NCI-H1417 treated with DMSO at 0.1 percent for 48 hours (cell line): ENCODE measurements at places on chromosomes 16 and 17.

DNA sequence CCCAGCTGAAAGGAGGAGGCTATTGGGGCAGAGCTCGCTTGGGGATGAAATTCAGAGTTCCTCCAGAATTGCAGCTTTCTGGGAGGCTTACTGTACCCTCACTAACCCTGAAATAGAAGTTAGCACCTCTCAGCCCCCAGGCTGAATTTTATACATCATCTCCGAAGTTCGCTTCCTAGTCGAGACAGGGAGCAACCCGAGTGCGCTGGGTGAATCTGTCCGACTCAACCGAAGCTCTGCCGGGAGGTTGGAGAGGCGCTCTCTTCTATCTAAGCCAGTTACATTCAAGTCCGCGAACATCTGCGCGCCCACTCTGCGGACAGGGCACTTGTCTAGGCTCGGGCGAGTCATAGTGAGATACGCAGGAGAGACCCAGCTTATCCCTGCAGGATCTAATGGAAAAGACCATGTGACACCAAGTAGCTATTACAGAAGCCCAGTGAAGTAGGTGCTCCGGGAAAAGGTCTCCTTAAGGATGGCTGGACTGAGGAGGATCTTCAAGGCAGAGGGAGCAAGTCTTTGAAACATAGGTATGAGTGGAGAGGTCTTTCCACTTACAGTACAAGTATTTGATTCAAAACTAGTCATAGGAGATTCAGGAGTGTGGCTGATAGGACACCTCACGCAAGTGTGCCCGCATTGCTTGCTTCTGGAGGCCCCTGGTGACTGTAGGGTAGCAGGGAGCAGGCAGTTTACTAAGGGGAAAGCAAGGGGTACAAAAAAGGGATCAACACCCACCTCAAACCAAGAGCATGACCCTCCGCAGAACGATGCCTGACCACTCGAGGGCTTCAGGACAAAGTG is 646 bp upstream of the HES7 start:
- DNase-seq: no peak

DNA sequence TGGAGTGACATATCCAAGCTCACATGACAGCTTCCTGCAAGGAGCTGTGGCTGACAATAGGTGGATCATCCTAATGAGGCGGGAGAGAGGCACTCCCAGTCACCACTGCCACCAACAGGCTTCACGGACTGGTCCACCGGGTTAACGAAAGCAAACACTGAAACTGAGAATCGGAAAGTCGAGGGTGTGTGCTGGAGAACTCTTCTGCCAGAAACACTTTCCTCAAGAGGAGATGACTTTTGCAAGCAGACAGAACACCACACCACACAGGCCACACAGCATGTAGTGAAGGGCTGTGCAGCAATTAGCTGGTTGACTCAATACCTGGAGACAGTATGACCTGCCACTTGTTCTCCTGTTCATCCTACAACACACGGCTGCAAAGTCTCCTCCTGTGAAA is 53.0 kb upstream of the DNAJA2 start:
- DNase-seq: no peak

DNA sequence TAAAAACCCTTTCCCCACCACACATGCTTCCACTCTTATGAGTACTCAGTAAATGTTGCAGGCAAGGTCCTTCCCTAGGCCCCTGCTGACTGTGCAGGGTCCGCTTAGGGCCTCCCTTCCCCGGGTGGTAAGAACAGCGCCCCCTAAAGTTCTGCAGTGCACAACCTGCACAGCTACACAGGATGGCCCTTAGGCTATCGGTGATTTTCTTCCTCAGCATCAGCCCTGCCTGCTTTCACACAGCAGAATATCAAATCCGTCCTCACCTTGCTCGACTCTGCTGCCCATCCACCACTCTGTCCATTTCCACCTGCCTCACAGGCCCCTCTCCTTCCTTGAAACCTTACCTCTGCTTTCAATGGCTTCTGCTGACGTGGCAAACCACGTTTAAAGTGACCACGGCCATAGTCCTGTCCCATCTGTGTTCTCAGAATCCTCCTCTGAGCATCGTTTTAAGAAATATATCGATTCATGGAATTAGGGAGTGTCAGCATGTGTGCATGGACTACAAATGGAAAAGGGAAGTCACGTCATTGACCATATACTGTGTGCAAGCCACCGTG is 51.4 kb upstream of the TMEM132E start:
- no peak for DNase-seq

- no peak for DNase-seq
These were observed 65.9 kb downstream of the PCTP start for GRCh38 chr17:55816532-55817396.

GRCh38 chr16:56828647-56829046 is 36.4 kb upstream of the SLC12A3 start:
- DNase-seq: no peak

GRCh38 chr17:6823011-6823442 is 8.5 kb downstream of the TEKT1 start:
- DNase-seq: no peak

- no peak for DNase-seq
These were observed 55.7 kb upstream of the CNEP1R1 start for GRCh38 chr16:49969091-49970030.

GRCh38 chr16:67914758-67915495 is 16.7 kb downstream of the CTRL start:
- no peak for DNase-seq

- DNase-seq: no peak
These were observed 2.3 kb downstream of the HOXB4 start for GRCh38 chr17:48575673-48576478.

- DNase-seq: no peak
These were observed 4.2 kb upstream of the GFOD2 start for GRCh38 chr16:67723151-67723910.

GRCh38 chr16:64968539-64968938 is 153.3 kb downstream of the CDH11 start:
- DNase-seq: no peak

- no peak for DNase-seq
These were observed 76.9 kb upstream of the PSMD7 start for GRCh38 chr16:74219706-74220105.
